ENCODE measurements at places on chromosomes 5 and 9. TPM values are rescaled to one million over a fixed set of nuclear protein-coding genes. Genes with fewer than 3 reads are reported as not detected.

GRCh38 chr5:149641600-149641999 is 60.3 kb downstream of the ARHGEF37 start:
- no peak for DNase-seq

DNA sequence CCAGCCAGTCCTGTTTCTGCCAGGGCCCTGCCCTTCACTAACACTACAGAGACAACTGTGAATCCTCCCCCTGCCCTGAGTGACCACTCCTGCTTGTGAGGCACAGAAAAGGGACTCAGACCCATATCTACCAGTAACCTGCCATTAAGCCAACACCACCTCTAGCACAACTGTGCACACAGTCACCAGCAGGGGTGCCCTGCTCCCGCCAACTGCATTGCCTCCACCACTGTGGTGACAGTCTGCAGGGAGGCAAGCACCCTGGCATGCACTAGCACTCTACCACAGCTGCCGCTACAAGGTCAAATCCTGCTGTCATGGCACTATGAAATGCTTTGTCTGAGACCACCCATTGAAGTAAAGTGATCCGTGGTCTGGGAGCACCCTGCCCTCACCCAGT is 1028.5 kb upstream of the CDH9 start:
- DNase-seq = no peak

GRCh38 chr9:33135470-33135958 is 31.6 kb downstream of the B4GALT1 start:
- DNase-seq = no peak

GRCh38 chr5:88785746-88786565 is 97.0 kb downstream of the MEF2C start:
- DNase-seq = no peak

- DNase-seq = peak; percentile 54
Measured at GRCh38 chr9:137308057-137308619, 6.1 kb upstream of the NRARP start.

DNA sequence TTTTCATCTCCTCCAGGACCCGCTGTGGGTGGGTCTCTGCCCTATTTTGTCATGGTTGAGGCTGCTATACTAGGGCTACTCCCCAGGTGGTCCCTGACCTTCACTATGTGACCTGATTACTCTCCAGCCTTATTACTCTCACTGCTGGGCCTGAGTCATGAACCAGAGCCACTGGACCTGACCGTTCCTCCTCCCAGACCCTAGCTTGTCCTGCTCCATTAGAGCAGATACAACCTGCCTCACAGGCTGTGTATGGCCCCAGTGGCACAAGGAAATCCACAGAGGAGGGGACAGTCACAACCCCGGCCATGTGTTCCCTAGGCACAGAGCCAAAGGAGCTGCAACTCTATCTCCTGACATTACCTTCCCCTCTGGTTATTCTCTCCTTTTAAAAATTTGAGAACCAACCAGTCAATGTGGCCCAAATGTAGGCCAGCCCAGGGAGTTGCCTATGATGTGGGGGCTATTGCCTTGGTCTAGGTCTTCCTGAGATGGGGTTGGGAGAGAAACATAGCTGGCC is 96.0 kb upstream of the FSTL4 start:
- no peak for DNase-seq

GRCh38 chr5:83253720-83254119 is 176.4 kb downstream of the XRCC4 start:
- DNase-seq = no peak

- no peak for DNase-seq
Measured at GRCh38 chr9:16767366-16767765, 103.1 kb downstream of the BNC2 start.

- no peak for DNase-seq
Measured at GRCh38 chr9:91160181-91160580, 201.5 kb downstream of the AUH start.

DNA sequence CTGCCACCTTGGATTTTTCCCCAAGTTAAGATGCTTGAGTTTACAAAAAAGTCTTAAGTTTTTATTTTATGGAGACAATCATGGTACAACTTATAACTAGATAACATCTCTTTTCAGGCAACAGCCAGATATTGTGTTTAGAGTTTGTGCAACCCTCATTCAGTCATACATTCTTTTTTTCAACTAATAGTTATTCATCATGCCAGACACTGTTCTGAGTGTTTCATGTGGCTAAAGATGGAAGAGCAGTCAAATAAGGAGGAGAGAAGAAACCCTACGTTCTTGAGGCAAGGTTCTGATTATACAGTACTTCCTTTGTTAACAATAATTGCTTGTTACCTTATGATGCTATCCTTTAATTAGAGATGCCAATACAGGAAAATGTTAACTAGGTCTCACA is 42.1 kb upstream of the ZNF462 start:
- DNase-seq = no peak

PTGS1 gene
- 0.89 TPM for total RNA-seq

S100Z gene
- not detected for total RNA-seq

ANKDD1B gene
- total RNA-seq = 0.33 TPM

PPP2CA gene
- 126 TPM for total RNA-seq

CCDC152 gene
- 9.6 TPM for total RNA-seq

DNAJB5 gene
- 1.7 TPM for total RNA-seq

Measured in natural killer cell treated with Interleukin-12 subunit alpha and Interleukin-12 subunit beta and Interleukin-15 and Interleukin-18, amount 100 ng/mL, for 72 hours (primary cell).